ENCODE measurements at places on chromosomes 12 and 14.

DNA sequence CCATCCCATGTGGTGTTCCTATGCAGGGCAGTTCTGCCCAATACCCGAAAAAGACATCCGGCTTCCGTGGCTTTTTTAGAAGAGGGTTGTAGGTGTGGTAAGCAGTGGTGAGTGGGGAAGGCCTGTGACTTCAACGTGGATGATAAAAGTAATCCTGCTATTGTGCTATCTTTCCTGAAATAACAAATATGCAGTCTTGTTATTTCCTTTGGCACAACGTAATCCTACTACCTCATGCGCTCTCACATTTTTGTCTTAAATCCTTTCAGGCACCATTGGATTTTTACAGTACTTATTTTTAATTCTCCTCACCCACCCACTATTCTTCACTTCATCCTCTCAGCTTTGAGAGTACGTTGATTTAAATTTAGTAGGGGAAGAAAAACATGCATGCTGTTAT lies 96.8 kb downstream of the IPO8 start:
- DNase-seq = peak; percentile 7

GRCh38 chr14:22802860-22803686 lies 12.2 kb downstream of the SLC7A7 start:
- DNase-seq = no peak

DNA sequence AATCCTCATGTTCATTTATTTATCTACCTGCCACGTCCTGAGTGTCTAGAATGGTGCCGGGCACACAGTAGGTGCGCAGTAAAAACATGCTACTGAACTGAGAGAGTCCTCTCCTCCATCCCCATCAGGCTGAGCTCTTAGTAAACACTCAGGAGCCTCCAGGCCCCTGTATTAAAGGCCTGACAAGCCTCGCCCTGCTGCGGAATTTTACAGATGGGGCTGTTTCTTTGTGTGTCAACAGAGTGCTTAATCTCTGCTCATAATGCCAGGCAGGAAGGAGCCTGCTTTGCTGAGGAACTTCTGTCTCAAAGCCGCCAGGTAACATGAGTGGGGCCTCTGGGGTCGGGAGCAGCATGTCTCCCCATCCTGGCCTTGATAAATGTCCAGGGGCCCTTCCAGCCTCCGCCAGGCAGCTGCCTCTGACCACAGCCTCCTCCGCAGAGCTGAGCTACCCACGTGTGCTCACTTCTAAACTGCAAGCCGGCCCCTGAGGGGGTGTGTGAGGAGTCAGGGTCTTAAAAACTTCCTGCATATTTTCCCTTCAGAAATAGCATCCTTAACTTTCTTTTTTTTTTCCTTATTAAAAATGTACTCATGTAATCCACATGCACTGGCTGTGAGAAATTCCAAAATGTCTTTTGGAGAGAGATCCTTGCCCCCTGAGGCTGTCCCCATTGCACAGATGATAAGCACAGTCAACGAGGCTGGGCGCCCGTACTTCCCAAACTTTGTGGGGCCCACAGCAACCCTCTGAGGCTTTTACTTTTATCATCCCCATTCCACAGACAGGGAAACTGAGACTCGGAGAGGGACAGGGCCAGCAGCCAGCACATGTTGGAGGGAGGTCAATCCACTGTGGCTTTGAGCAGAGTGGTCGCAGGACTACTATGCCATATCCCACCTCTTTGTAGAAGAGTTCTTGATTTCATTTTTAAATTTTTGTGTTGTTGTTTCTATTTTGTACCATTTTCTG lies 116.0 kb upstream of the NCOR2 start:
- DNase-seq = no peak

GRCh38 chr14:23168246-23168645 lies 15.2 kb downstream of the SLC7A8 start:
- no peak for DNase-seq

DNA sequence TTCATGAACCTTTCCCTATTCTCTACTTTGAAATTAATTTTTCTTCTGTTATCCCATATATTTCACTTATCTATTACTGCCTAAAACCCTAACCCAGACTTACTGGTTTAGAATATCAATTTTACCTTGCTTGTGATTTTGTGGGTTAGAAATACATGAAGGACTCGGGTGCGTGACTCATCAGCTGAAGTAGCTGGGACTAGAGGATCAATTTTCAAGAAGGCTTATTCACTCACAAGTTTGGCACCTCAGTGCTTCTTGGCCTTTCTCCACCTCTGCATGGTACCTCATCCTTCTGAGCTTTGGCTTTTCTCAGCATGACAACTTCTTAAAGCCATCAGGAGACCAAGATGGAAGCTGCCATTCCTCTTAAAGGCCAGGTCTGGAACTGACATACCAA lies 57.8 kb downstream of the TMEM117 start:
- peak; percentile 74 for DNase-seq

- DNase-seq = no peak
Observed at GRCh38 chr14:95541346-95541745, 6.5 kb downstream of the GLRX5 start.

GRCh38 chr12:112568641-112569040 lies 149.9 kb downstream of the PTPN11 start:
- no peak for DNase-seq

DNA sequence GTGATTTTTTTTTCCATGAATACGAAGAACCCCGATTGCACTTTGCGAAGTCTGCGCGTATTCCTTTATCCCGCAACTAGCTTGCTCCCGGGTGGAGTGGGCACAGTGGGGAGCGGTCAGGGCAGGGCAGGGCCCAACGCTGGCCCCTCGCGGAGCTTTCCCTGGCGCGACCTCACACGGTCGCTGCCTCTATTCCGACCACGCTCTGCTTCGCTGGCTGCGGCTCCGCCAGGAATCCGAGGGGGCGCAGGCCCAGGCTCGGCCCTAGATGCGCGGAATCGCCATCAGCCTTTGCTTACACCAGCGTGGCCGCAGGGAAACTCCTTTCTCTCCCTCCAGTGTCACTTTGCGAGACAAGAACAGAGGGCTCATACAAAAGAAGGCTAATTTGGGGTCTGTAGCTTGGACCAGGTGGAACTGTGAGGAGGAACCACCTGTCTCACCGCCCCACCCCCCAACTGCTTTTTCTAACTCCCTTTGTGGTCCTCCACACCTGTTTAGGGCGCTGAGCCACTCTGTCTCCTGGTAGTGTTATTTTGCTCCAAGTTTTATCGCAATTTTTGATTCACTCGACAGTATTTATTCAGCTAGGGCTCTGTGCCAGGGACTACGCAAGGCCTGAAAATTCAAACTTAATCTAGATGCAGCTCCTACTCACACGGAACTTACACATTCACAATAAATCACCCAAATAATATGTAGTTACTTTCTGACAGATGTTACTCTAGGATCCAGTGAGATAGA lies 3.1 kb upstream of the NKX2-1 start:
- no peak for DNase-seq

DNA sequence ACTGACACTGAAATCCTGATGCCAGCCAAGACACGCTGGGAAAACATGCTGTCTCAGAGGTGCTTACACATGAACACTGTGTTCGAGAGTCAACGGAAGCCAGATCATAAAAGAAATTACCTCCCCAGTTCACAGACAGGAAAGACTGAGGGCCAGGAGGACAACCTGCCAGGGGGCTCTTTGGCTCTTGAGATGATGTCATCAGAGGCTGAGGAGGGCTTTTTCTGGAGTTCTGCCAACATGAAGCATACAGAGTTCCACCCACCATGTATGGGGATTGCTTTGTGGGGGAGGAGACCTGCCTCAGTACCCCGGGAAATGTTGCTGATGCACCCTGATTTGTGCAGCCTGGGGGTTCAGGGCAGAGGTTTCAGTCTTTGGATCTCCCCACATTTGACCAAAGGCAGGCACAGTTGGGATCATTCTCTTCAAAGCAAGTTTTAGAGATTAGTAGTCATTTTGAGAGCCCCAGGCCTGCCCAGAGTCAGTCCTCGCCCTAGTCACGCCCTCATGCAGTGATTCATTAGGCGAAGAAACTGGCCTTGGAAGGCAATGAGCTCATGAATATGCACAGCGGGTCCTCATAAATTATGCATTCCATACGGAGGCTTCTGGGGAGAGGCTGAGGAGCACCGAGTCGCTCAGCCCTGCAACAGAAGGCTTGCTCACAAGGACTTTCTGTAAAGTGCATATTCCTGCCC lies 34.9 kb upstream of the EML1 start:
- peak; percentile 95 for DNase-seq

GRCh38 chr12:124861492-124861891 lies 2.2 kb downstream of the SCARB1 start:
- DNase-seq = peak; percentile 45

- no peak for DNase-seq
Observed at GRCh38 chr12:44709166-44709565, 166.9 kb downstream of the NELL2 start.

- peak; percentile 45 for DNase-seq
Observed at GRCh38 chr12:79012636-79013035, 148.1 kb downstream of the SYT1 start.

DNA sequence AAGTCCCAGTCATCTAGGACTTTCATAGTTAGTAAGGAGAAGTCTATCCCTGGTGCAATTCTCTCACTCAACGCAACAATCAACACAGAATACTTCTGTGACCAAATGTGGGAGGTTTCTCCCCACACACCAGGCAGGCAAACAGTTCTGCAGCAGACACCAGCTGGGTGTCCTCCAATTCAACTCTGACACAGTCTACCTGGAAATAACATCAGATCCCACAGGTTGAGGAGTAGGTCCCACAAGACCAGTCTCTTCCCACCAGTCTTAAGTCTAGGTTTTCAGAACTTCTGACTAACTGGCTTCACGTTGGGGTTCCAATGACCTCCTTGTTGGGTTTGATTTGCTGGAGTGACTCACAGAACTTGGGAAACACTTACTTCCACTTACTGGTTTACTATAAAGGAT lies 14.8 kb downstream of the ACOT6 start:
- no peak for DNase-seq

- no peak for DNase-seq
Observed at GRCh38 chr14:60651086-60651795, 2.0 kb upstream of the SIX1 start.
